ENCODE measurements at places on chromosomes 6 and 20.

DNA sequence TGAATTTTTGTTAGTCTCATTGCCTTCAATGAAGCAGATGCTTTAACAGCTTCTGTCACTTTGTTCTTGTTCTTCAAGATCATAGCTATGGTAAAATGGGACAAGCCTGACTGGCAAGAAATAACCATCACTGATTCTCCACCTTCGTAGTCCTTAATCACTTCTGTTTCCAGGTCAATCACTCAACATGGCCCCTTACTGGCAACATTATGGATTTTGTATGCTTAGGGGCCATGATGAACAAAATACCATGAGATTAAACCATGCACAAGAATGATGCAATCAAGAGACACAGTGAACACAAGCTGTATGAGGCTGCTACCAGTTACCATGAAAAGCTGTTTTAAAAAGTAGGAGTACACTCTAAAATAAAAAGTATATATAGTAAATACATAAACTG lies 32.8 kb downstream of the ADNP start:
- no peak for DNase-seq

- no peak for DNase-seq
Measured at GRCh38 chr6:30571762-30572082, 480 bp downstream of the ABCF1 start.

GRCh38 chr6:44255105-44255808 lies 2.1 kb downstream of the SLC35B2 start:
- no peak for DNase-seq

GRCh38 chr20:3739054-3739925 lies 6.8 kb downstream of the HSPA12B start:
- DNase-seq: no peak

GRCh38 chr6:14147891-14148290 lies 30.3 kb downstream of the CD83 start:
- no peak for DNase-seq
